Vagina (tissue), 2 donors: ENCODE measurements at places on chromosomes 6 and 20.

GRCh38 chr6:39599973-39600372 lies 125.2 kb downstream of the KIF6 start:
- DNase-seq = no peak

GRCh38 chr6:14612016-14612980 lies 494.7 kb downstream of the CD83 start:
- peak; percentile 29 for DNase-seq

DNA sequence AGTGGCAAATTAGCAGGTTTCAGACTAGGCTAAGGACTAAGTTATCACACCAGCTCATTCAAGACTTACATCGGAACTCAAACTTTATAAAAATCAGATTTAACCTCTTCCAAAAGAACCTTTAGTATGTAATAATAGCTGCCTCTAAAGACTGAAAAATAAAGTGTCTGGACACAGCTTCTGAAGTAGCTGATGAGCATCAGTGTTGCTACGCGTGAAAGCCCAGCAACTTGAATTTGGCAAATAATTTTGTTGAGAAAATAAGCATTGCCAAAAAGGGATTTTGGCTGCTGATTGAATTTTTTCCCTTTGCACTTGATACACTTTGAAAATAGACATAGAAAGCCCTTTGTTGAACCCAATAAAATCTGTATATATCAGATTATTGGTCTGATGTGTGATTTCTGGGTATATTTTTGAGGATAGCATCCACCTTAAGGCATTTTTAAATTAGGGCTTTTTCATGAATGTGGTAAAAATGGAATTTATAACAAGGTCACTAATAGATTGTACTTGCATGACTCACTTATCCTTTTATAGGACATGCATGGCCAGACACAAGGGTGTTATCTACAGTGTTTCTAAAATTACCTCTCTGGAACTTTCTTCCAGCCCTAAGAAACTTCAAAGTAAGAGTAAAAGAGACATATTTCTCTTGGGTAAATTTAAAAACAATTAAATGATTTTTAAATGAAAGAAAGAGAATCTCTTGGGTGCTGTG lies 350.4 kb downstream of the TENT5A start:
- no peak for DNase-seq

GRCh38 chr6:168196385-168196860 lies 117.4 kb upstream of the FRMD1 start:
- DNase-seq = peak; percentile 72

DNA sequence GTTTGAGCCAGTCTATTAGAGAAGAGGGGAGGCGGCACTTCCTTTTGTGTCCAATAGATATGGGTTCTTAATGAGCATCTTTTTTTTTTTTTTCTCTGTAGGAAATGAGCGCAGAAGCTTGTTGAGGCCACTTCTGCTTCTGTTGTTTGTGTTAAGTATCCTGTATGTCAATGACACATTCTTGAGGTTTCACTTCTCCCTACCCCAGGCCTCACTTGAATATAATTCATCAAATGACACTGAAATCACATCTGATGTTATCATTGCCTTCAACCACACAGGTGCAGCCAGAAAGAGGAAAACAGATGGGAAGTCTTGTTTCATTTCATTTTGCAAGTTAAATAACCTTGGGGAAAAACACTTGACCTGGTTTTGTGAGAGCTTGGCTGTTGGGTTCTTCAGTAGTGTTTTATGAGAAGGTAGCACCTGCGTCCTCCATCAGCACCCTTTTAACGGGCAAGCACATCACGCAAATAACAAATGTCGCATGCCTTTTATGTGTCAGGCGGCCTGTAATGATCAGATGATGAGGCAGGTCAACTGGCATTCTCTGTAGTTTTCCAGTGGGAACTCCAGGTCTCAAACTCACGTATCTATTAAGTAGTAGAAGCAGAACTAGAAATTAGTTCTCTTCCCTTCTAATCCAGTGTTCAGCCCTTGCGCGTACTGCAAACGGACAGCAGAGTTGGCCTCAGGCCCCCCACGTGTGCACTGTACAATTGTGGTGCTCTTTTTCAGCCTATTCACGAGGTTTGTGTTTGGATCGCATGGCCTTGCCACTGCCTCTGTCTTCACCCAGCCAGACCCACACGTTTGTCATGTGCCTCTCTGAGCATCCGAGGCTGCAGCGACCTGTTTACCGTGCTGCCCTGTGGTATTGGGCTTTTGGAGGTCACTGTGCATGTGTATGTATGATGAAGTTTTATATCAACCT lies 23.5 kb downstream of the PLEKHG1 start:
- no peak for DNase-seq

DNA sequence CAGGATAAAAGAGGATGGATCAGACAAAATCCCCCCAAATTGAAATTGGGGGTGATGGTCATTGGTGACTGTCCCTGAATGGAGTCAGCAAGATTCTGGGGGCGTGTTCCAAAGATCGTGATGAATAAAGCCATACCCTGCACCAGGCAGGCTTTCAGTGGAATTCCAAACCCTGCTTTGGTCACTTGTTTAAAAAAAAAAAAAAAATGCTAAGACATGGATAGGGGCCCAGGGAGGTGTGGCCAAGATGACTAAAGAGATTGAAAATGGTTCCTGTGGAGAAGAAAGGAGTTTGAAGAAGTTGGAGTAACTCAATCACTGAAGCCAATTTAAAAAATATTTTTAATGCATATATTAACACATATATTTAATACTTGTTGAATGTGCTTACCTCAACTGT lies 161.4 kb upstream of the KCNG1 start:
- DNase-seq = no peak

DNA sequence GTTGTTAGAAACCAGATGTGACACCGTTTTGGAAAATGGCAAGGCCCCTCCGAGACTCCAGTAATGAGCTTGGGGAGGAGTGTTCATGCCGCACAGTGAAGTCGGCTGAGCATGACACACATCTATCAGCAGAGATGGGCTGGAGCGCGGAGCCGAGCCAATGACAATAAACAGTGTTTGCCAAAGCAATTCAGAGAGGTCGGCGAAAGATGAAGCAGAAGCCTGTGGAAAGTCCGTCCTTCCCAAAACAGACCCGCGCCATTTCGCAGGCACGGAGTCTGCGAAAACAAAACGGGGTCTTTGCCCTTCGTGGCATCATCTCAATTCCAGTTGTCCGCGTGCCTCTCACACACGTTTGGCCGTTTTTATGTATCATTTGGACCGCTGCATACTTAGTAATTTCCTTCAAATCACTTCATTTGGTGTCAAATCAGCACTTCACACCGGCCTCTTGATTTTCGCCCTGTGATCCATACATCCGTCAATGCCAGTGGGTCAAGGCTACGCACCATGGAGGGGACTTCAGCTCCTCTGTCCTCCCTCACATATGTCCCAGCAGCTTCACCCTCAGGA lies 71.3 kb downstream of the SULF2 start:
- no peak for DNase-seq

DNA sequence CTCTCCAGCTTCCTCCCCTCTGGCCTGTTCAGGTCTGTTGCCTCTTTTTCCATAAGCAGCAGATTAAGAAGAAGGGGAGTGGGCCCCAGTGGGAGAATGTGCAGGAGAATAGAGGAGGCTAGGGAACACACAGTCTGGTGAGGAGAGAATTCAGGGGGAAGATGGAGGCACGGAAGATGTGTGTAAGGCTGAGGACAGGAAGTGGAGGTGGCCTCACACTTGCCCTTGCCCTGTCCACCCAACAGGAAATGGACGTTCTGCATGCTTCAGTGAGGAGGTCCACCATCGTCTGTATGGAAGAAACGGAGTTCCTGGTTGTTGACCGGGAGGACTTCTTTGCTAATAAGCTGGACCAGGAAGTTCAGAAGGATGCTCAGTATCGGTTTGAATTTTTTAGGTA lies 16.0 kb downstream of the CNBD2 start:
- no peak for DNase-seq

GRCh38 chr20:39623584-39624234 lies 661.6 kb downstream of the DHX35 start:
- no peak for DNase-seq

GRCh38 chr20:13029687-13030375 lies 21.1 kb downstream of the SPTLC3 start:
- DNase-seq = no peak

DNA sequence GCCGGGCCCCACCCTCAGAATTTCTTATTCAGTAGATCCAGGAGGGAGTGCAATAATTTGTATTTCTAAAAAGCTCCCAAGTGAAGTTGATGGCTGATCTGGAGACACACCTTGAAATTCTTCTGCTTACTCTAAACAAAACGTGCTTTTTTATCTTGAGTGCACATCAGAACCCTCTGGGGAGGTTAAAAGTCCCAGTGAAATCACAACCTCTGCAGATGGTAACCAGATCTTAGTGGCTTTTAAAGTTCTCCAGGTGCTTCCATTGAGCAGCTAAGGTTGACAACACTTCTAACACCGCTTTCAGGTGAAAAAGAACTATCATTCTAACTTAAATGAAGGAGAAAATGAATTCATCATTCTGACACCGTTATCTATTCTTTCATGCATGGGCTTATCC lies 45.6 kb upstream of the ESR1 start:
- no peak for DNase-seq

DNA sequence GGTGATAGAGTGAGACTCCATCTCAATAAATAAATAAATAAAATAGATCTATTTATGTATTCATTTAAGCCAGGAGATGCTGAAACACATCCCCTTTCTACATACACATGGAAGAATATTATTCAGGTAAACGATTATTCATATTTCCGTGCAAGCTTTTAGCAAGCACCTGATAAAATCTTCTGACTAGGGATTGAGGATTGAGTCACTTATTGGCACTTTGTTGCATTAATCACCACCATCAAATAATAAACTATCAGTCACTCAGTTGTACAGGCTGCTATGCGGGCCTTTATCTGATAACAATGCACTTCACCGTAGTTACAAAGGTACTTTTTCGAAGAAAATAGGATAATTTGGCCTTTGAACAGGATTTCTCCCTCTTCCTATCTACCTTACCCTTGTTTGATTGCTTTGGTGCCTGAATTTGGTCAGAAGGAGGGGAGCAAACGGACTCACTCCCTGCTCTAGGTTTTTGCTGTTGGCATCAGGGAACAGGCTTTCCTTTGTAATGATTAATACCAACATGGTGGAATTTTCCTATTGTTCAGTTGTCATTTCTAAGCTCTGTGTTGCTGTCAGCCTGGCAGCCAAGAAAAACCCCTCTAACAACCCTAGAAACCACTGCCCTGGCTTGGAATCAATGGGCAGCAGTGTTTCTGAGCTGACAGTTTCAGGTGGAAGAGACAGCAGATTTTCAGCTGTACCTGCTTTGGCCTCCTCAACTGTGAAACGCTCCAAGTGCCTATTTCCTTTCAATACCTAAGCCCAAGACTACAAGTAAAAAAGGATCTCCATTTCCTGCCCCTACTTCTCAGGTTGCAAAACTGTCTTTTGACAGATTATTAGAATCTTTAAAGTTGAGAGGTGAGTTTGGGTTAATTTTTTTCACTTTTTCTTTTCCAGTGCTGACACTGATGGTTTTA lies 63.0 kb downstream of the MYB start:
- no peak for DNase-seq

- DNase-seq = no peak
Observed at GRCh38 chr6:158825038-158825950, 6.1 kb upstream of the EZR start.

DNA sequence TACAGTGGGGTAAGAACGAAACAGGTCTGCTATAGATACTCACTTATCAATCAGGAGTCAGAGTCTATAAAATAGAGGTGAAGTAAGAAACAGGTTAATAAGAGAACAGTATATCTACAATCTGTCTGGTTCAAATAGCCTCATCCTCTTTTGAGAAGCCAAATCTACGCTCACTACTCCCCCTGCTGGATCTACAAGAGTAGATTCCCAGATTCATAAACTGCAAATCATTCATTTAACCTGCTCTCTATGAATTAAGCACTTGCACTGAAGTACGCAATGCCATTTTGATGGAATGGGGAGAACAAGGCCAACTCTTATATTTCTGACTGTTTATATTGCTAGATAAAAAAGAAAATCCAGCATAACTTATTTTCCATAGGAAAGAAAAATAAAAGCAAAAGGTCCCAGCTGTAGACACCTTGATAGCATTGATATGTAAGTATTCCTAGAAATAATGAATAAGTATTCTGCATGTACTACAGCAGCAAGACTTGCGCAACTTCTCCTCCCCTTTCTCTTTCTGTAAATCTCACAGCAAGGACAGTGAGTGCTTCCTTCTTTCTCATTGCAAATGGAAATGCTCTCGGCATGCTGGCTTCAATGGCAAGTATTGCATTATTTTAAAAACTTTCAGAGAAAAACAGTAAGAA lies 92.3 kb downstream of the RFX6 start:
- DNase-seq = no peak

DNA sequence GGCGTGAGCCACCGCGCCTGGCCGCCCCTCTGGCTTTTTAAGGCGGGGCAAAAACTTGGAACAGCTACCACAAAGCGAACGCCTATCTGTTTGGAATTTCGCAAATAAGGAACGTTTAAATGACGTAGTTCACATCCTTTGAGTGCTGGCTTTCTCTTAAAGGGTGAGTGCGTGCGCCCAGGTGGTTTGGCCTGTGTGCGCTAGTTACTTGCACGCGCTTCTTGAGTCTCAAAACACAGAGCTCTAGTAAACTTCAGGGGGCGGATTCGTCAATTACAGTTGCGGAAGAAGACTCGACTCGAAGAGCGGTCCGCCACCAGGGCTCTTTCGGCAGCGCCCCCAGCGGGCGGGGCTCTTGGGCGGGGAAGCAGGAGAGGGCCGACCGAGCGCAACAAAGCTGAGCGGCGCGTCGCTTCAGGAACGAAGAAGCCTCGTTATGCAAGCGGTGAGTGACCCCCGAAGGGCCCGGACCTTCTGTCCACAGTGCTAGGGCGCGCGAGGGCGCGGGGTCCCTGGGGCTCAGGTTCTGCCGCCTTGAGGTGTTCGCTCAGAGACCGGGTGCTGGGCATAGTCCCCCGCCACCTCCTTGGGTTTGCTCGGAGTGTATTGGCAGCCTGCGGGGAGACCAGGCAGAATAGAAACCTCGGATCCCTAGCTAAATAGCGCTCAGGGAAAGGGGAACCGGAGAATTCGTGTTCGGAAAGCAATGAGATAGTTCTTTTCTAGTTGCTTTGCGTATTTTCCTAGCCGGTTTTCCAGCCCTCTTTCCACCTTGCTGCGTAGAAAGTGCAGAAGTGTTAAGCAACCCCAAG lies at the start of gene SYCP2L:
Gene SYCP2L (plus strand): TSS at position 362 of the 812 bp plus-strand sequence. CDS start 75 bp downstream, at position 437.
- no peak for DNase-seq

GRCh38 chr6:10723567-10723881 lies 654 bp downstream of the TMEM14C start:
- no peak for DNase-seq

GRCh38 chr6:2630359-2630758 lies 120.4 kb downstream of the MYLK4 start:
- no peak for DNase-seq
